Natural killer cell (primary cell): ENCODE measurements at places on chromosomes 1 and 21. TPM values are rescaled to one million over a fixed set of nuclear protein-coding genes. Genes with fewer than 3 reads are reported as not detected.
A peak's percentile ranks its signal among the peaks of the same experiment; 100 is the strongest.

The ADSS2 gene
- 54.8 TPM for total RNA-seq

The FCER1G gene
- total RNA-seq, result 281 TPM

DNA sequence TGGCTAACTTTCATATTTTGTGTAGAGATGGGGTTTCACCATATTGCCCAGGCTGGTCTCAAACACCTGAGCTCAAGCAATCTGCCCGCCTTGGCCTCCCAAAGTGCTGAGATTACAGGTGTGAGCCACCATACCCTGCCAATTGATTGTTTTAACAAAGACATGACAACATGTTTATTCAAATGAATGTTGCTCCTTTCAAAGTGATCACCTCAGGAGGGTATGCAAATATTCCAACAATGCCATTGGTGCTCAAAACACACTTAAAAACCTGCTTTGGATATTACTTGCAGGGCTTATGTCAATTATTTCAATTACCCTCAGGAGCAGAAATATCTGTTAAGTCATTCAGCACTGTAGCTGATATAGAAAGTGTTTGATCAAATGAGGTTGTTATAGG is 7.9 kb downstream of the LAX1 start:
- no peak overlapping the region for H3K4me3 ChIP-seq
- H3K4me1 ChIP-seq, result peaks cover 26% of the 10 kb centered on the region
- H3K27ac ChIP-seq, result no peak overlapping the region

- no peak overlapping the region for H3K27ac ChIP-seq
- DNase-seq, result no peak
- peaks cover 7% of the 10 kb centered on the region for H3K36me3 ChIP-seq
- no peak overlapping the region for H3K4me3 ChIP-seq
- peaks cover 30% of the 10 kb centered on the region for H3K4me1 ChIP-seq
- H3K27me3 ChIP-seq, result no peaks in the 10 kb centered on the region
These were observed 1.6 kb downstream of the CYB5R1 start for GRCh38 chr1:202965422-202965821.

GRCh38 chr1:165134431-165134830 is 222.1 kb downstream of the LMX1A start:
- H3K27me3 ChIP-seq, result no peaks in the 10 kb centered on the region
- no peaks in the 10 kb centered on the region for H3K36me3 ChIP-seq
- no peak overlapping the region for H3K4me3 ChIP-seq
- no peak overlapping the region for H3K27ac ChIP-seq
- H3K4me1 ChIP-seq, result no peaks in the 10 kb centered on the region
- no peak for DNase-seq

DNA sequence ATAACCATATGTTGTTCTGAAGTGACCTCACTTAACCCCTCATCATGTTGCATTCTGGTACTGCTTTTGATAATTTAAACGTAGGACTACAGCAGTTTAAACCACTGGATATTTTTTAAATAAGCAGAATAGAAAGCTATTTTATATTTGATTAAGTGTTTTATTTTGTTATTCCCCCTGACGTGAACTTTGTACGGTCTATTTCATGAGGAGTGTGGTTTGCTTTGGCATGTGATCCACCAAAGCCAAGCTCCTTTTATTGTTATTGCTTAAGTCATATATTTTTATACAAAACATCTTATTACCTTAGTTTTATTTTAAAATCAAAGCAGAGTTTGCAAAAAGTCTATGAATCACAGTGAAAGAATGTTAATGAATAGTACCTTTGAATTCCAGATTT is 101.4 kb upstream of the L1TD1 start:
- no peak overlapping the region for H3K4me3 ChIP-seq
- H3K4me1 ChIP-seq, result no peaks in the 10 kb centered on the region
- no peak overlapping the region for H3K27ac ChIP-seq
- DNase-seq, result no peak
- no peaks in the 10 kb centered on the region for H3K36me3 ChIP-seq

- H3K4me3 ChIP-seq, result no peak overlapping the region
- H3K4me1 ChIP-seq, result peaks cover 13% of the 10 kb centered on the region
- no peaks in the 10 kb centered on the region for H3K36me3 ChIP-seq
- no peak for DNase-seq
These were observed 3.9 kb upstream of the SKI start for GRCh38 chr1:2224170-2224584.

DNA sequence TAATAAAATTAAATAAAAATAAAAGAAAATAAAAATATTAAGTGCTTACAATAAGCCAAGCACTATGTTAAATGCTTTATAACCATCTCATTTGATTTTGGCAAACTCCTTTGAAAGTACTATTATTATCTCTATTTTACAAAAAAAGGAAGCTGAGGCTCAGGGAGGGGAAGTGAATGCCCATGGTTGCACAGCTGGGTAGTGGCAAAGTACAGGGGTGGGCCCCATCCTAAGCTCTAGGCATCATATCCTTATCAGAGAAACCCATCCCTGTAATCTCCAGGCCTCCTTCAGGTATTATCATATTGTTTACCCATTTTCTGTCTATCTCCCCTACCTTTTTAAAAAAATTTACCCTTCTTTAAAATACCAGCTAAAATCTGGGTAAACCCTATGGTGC is 2.3 kb upstream of the MED18 start:
- H3K27ac ChIP-seq, result peak overlapping the region; percentile 5
- H3K36me3 ChIP-seq, result peaks cover 7% of the 10 kb centered on the region
- peaks cover 24% of the 10 kb centered on the region for H3K4me1 ChIP-seq
- no peak overlapping the region for H3K4me3 ChIP-seq
